HTR-8/SVneo (cell line): ENCODE measurements at places on chromosomes 12 and 14.
A peak's percentile ranks its signal among the peaks of the same experiment; 100 is the strongest.

- no peak for DNase-seq
These were observed 828.8 kb downstream of the C12orf50 start for GRCh38 chr12:87200289-87200979.

DNA sequence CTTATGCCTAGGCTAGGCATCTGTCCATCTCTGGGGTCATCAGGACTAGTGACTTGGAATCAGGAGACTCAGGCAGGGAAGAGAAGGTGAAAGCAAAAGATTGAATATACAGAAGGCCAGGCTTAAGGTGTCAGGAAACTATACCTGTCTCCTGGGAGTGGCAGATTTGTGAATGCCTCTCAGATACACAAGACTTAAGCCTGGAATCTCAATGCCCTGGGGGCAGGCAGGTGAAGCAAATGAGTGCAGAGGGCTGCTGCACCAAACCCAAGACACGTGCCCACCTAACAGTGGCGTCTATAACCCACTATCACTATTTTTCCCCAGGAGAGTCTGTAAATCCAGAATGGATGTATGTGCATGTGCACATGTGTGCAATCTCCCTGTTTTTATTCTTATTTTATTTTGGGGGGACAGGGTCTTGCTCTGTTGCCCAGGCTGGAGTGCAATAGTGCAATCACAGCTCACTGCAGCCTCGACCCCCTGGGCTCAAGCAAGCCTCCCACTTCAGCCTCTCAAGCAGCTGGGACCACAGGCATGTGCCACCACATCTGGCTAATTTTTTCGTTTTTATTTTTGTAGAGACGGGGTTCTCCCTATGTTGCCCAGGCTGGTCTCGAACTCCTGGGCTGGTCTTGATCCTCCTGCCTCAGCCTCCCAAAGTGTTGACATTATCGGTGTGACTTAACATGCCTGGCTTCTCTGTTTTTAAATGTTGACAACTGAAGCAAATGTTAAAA lies 31.9 kb upstream of the FOS start:
- DNase-seq = no peak

GRCh38 chr12:30457621-30458289 lies 237.9 kb downstream of the IPO8 start:
- peak; percentile 24 for DNase-seq

DNA sequence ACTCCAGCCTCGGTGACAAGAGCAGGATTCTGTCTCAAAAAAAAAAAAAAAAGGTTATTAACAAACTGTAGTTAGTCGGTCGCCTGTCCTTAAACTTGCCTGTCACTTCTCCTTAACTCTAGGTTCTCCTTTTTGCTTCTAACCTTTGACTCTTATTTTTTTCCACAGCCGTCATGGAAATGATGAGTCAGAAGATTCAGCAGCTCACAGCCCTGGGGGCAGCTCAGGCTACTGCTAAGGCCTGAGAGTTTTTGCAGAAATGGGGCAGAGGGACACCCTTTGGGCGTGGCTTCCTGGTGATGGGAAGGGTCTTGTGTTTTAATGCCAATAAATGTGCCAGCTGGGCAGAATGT lies 418 bp upstream of the MYG1 start:
- DNase-seq = peak; percentile 48

- DNase-seq = no peak
These were observed 42.8 kb upstream of the SCN8A start for GRCh38 chr12:51548241-51548640.
